Hematopoietic multipotent progenitor cell (in vitro differentiated cells): ENCODE measurements at places on chromosomes 2 and 18. TPM values are rescaled to one million over a fixed set of nuclear protein-coding genes. Genes with fewer than 3 reads are reported as not detected.

CNGA3 gene
- total RNA-seq, result not detected

DNA sequence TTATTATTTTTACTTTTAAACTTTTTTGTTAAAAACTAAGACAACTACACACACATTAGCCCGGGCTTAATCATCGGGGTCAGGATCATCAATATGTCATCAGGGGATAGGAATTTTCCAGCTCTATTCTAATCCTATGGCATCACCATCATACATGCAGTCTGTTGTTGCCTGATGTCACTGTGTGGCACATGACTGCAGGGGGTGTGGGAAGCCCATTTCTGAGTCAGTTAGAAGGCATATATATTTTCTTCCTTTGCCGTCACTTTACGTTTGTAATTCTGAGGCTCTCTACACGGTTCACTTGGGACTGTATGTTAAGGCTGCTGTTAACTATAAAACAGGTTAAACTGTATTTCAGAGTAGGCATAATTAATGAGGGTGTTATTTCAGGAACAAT, 144.4 kb upstream of the ITGA6 start:
- DNase-seq, result peak; percentile 54

ADRA2B gene
- total RNA-seq, result under 0.01 TPM

DNA sequence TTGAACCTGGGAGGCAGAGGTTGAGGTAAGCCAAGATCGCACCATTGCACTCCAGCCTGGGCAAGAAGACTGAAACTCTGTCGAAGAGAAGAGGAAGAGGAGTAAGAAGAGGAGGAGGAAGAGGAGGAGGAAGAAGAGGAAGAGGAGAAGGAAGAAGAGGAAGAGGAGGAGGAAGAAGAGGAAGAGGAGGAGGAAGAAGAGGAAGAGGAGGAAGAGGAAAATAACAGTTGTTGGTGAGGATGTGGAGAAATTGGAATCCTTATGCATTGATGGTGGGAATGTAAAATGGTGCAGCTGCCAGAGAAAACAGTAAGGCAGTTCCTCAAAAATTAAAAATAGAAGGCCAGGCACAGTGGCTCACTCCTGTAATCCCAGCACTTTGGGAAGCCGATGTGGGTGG, 8.5 kb upstream of the NCL start:
- DNase-seq, result no peak

FIGN gene
- total RNA-seq, result under 0.01 TPM

DNA sequence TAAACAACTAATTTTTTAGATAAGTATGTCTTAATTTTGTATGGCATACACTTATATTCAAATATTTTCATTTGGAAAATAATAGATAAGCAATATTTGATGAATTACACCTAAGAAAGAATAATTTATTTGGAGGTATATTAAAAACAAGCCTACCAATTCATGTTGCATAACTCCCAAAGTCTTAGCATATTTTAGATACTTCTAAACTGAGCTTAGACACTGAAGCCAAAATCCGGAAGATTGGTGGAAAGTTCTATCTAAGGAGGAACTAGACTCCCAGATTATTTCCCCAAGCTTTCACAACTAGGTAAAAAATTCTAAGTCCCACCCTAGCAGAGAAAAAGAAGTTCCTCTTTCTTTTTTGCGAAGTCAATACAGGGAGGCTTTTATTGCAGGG, 221.0 kb upstream of the MMADHC start:
- no peak for DNase-seq

DNA sequence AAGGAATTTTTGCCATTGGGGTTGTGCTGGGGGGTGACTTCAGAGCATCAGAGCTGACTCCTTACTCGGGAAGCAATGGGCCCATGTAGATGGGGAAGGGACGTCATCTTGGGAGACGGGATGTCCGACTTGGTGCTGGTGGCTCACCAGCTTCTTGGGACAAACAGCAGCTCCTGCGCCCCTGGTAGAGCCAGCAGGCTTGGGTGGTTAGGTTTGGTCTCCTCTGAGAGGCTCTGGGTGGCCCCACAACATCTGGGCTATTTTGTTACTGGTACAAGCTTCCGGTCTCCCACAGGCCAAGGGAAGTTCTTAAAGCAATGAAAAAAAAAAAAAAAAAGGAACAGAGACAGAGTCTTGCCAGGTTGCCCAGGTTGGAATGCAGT, 1.8 kb downstream of the NGEF start:
- no peak for DNase-seq

GRCh38 chr18:28767727-28768211, 590.8 kb upstream of the CDH2 start:
- DNase-seq, result no peak

DNA sequence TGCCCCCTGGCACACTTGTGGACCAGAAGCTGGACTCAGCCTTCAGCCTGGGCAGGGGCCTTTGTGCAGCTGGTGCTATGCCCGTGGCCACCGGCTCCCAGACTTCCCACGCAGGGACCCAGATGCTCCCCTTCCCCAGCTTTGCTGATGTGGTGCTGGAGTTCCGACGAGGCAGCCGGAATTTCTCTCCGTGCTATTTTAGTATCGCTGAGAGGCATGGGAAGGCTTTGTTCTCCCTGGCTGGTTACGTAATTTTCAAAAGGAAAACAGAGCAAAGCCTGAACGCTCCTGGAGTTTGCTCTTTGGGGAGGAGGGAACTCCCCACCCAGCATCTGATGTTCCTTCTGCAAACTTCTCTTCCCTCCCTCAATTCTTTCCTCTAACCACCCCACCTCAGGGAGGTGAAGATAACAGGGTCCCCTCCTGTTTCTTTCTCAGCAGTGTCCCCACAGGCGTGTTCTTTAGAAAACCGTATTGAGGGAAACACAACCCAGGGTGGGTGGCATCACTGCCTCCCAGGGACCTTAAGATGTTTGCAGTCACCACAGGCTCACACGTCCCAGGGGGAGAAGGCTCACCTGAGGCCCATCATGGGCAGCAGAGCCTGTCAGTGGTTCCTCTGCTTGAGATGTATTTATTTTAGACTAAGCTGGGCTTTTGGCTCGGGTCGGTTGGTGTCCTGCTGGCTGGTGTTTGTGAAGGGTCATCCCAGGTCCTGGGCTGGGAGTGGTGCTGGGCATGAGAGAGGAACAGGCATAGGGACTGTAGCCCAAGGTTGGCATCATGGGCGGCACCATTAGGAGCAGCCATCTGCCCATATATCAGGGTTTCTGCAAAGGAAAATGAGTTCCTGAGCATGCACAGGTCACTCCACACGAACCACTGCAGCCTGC, 95.0 kb downstream of the MAPK4 start:
- no peak for DNase-seq

DNA sequence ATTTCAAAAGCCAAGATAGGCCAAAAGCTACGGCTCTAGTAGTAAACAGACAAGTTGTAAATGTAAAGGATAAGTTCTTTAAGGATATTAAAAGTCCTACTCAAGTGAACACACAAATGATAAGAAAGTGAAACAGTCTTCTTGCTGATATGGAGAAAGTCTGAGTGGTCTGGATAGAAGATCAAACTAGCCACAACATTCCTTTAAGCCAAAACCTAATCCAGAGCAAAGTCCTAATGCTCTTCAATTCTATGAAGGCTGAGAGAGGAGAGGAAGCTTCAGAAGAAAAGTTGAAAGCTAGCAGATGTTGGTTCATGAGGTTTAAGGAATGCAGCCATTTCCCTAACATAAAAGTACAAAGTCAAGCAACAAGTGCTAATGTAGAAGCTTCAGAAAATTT, 111.7 kb upstream of the ZEB2 start:
- DNase-seq, result no peak

DNA sequence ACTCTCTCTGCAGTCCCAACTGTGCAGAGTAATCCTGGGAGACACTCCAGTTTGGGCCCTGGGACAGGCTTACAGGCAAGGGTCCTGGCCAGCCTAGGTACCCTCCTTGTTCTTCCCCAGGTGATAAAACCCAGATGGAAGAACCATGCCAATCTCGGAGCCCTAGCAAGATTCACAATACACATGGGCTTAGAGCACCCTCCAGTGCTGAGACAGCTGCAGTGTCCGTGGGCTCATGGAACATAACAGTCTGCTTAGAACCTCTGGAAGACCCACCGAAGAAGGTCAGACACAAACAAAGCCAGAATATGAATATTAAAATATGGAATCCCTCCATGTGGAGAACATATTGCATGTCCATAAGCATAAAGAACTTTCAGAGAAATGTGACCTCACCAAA, 568.1 kb downstream of the KCNJ3 start:
- DNase-seq, result no peak

DNA sequence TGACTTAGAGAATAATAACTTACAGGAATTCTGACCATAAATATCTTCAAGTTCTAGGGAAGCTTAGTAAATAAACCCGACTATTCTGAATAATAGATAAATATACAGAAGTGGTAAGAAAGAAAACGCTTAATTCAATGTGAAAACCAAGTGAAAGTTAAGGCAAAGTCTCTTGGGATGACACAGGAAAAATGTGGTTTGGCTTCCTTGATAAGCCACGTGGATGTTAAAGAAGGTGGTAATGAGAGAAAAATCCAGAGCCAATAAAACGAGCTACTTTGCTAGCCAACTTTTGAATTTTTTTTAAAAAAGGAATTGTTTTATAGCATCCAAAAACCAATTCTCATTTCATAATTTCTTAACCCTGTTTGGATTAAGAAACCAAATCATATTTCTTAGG, 166.2 kb upstream of the VRK2 start:
- DNase-seq, result no peak

- DNase-seq, result peak; percentile 86
Observed at GRCh38 chr2:20650877-20651730, at the start of gene HS1BP3. Gene HS1BP3 (minus strand): TSS chr2:20651098. CDS start chr2:20651063, 35 bp downstream.

DNA sequence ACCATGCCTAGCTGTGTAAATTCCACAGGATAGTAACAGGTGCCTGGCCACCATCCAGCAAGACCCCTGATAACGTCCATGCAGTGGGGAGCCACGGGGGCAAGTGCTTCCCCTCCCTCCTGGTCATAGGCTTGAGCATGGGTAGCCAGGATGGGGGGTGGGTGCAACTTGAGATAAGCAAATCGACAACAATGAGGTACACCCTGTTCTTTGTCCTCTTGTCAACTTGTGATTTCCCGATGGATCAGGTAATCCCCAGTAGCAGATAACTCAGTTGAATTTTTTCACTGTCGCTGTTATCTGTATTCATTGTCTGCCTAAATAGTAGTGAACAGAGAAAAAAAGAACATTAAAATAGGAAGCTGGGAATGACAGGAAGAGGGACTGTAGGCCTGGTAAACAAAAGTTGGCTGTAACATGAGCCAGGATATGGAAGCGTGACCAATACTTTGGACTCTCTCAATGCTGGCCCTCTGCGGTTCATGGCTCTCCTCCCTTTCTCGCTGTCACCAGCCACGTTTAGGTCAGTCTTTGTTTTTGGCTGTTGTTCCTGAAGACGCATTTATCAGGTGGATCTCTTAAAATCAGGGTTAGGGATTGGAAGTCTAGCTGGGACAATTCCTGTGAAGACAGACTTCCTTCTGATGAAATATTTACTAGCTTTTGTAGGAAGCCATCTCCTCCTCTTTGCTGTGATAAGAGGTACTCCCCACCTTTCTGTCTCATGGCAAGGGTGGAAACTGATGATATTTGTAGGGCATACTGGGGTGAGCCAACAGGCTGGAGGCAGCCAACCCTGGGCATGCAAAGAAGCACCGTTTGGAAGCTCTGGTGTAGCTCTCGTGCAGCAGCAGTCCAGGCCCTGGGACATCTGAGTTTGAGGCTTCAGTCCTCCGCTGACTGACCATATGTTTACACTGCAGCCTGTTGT, 42.4 kb downstream of the TCF7L1 start:
- DNase-seq, result no peak

GRCh38 chr2:186717320-186718007, 23.6 kb downstream of the FAM171B start:
- no peak for DNase-seq

DNA sequence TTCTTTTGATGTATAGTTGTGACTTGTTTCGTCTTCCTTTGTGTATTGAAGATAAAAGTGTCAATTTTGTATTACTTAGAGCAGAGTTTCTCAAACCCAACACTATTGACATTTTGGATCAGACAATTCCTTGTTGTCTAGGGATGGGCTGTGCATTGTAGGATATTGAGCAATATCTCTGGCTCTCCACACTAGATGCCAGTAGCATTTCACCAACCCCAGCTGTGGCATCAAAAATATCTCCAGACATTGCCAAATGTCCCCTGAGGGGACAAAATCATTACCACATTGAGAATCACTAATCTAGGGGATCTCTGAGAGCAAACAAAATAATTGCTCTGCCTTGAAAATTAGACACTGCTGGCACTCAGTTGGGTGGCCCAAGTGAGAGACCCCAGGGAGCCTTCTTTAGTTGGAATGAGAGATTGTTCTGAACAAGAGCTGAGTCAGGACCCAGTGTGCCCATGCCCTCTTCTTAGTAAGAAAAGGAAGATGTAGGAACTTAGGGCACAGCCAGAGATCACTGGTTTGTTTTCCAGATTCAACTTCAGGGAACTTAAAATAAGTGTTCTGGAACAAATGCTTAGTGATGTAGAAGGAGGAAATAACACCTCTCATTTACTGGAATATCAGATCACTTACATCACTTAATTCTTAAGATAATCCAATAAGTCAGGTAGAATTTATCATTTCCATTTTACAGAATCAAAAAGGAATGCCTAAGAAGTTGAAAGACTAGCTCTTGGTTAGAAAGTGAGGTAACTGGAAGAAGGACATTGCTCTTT, 466.6 kb upstream of the TNP1 start:
- DNase-seq, result no peak

DNA sequence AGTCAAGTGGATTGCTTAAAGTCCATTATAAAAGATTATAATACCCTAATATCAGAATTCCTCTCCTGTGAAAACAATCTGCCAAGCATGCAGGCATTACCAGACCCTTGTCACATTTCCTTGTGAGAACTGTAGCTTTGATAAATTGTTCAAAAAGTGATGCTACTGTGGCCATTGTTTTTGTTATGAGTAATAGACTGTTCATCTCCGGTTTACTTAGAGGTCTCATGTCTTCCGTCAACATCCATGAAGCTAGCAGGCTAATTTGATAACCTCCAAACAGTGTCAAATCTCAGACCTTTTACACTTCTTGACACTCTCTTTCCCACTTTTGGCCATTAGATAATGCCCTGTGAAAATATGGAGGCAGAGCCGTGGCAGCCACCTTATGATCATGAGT, 342.7 kb downstream of the CPS1 start:
- DNase-seq, result no peak

ANKRD36 gene
- 59.0 TPM for total RNA-seq

CENPA gene
- total RNA-seq, result 0.81 TPM

DNA sequence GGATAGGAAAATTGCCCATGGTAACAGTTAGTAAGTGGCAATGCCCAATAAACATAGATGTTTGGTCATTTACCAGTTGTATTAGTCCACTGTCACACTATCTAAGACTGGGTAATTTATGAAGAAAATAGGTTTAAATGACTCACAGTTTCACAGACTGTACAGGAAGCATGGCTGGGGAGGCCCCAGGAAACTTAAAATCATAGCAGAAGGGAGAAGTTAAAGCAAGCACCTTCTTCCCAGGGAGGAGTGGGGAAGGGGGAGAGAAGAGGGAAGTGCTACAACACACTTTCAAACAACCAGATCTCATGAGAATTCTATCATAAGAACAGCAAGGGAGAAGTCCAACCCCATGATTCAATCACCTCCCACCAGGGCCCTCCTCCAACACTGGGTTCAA, 23.4 kb downstream of the NR4A2 start:
- DNase-seq, result peak; percentile 8
